ENCODE measurements at places on chromosomes 6 and 20.

GRCh38 chr20:38485041-38485440, 12.4 kb downstream of the RALGAPB start:
- H3K27me3 ChIP-seq: no peaks in the 10 kb centered on the region
- no peak for DNase-seq
- peaks cover 20% of the 10 kb centered on the region for H3K36me3 ChIP-seq
- no peaks in the 10 kb centered on the region for H3K4me1 ChIP-seq

GRCh38 chr20:59984541-59984940, 26.3 kb downstream of the CDH26 start:
- H3K36me3 ChIP-seq: no peaks in the 10 kb centered on the region
- DNase-seq: no peak
- H3K27me3 ChIP-seq: peaks cover 8% of the 10 kb centered on the region
- no peak overlapping the region for H3K27ac ChIP-seq
- H3K4me3 ChIP-seq: no peak overlapping the region
- H3K4me1 ChIP-seq: peaks cover 12% of the 10 kb centered on the region

DNA sequence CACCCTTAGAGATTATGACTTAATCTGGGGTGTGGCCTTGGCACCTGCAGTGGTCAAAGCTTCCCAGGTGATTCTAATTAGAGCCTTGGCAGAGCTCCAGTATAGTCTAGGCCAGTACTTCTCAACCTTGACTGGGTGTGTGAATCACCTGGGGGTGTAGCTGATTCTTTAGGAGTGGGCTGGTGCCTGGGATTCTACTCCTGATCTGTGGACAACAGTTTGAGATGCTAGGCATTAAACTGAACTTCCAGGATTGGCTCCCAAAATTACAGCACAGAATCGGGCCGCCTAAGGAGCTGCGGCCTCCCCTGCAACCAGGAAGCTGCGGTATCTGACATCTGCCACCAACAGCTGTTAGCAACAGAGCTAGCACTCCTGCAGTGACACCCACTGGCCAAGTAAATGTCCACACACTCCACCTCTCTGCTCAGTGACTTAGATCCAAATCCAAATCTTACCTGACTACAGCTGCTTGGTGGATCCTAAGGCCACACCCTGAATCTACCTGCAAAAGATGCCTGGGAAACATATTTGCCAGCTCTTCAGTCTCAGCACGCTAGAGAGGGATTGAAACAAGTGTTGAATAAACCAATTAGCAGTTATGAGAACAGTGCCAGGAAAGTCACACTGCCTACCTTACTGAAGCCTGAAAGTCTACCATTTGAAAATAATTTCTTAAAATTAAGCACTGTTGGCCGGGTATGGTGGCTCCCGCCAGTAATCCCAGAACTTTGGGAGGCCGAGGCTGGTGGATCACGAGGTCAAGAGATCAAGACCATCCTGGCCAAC, 126.7 kb downstream of the UNC5CL start:
- no peaks in the 10 kb centered on the region for H3K27me3 ChIP-seq
- H3K4me3 ChIP-seq: no peak overlapping the region
- peak; percentile 79 for DNase-seq
- no peak overlapping the region for H3K27ac ChIP-seq
- peaks cover 8% of the 10 kb centered on the region for H3K4me1 ChIP-seq

GRCh38 chr6:22883061-22883717, 313.8 kb downstream of the HDGFL1 start:
- no peaks in the 10 kb centered on the region for H3K36me3 ChIP-seq
- no peaks in the 10 kb centered on the region for H3K27me3 ChIP-seq
- peaks cover 21% of the 10 kb centered on the region for H3K4me1 ChIP-seq
